ENCODE measurements at places on chromosomes 11 and 22. TPM values are rescaled to one million over a fixed set of nuclear protein-coding genes. Genes with fewer than 3 reads are reported as not detected.
A peak's percentile ranks its signal among the peaks of the same experiment; 100 is the strongest.

Gene KRTAP5-4
- not detected for total RNA-seq

GRCh38 chr11:64341429-64341828 is 1.4 kb downstream of the CCDC88B start:
- peaks cover 10% of the 10 kb centered on the region for H3K27me3 ChIP-seq
- H3K27ac ChIP-seq: no peak overlapping the region
- no peaks in the 10 kb centered on the region for H3K36me3 ChIP-seq

GRCh38 chr22:21866833-21867527 is 465 bp downstream of the MAPK1 start:
- H3K27ac ChIP-seq: peak overlapping the region; percentile 85
- H3K27me3 ChIP-seq: no peaks in the 10 kb centered on the region
- no peaks in the 10 kb centered on the region for H3K36me3 ChIP-seq

Gene UPK2
- 0.09 TPM for total RNA-seq

- no peak overlapping the region for H3K4me3 ChIP-seq
- peak overlapping the region; percentile 93 for H3K27ac ChIP-seq
- peak; percentile 93 for DNase-seq
- H3K27me3 ChIP-seq: no peaks in the 10 kb centered on the region
- peaks cover 50% of the 10 kb centered on the region for H3K4me1 ChIP-seq
Measured at GRCh38 chr11:47415949-47416472, 7.6 kb downstream of the SLC39A13 start.

Gene CATSPERZ
- not detected for total RNA-seq

DNA sequence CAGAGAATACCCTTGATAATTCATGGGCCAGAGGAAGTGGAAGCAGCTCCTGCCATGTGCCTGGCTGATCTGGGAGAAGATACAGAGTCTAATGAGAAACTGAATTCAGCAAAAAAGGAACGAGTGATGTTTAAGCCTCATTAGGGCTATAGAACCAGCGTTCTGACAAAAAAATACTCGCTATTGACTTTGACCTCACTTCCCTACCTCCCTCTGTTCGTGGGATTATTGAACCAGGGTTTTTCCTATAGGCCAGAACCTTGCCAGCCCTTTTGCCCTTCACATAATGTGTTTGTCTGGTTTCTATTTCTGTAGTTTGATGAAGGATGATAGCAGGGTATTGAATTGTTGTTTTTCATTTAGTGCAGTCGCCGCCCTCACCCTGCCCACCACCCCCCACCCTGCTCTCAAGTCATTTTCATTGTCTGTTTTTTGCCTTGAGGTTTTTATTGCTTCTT is 7.6 kb upstream of the RBFOX2 start:
- no peak overlapping the region for H3K4me3 ChIP-seq
- H3K4me1 ChIP-seq: peaks cover 3% of the 10 kb centered on the region
- peak overlapping the region; percentile 62 for H3K27ac ChIP-seq
- DNase-seq: peak; percentile 27

DNA sequence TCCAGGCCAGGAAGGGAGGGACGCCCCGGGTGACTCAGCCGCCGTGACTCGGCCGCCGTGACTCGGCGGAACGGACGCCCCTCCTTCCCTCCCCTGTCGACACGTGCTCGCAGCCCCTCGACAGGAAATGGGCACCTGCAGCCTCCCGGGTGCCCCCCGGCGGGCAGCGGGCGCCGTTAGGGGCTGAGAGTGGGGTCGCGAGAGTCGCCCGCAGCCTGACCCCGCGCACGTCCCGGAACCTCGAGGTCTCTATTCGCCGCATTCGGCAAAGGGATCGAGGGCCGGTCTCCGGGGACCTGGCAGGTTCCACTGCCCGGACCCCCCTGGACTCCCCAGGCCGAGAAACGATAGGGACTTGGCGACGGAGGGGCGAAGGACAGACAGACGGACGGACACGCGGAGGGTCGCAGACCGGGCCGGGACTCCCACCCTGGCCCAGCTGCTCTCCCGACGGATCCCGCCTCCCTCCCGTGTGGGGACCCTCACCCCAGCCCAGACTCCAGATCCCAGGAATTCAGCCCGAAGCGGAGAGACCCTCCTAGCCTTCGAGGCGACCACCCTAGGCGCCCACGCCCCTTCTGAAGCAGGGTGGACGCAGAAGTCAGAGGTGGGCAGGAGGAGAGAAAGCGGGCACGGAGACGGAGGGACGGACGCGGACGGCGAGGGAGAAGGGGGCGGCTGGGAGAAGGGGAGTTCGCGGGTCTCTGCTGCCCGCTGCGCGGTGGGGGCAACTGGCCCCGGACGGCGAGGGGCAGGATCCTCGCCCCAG is 648 bp downstream of the FOSL1 start:
- no peaks in the 10 kb centered on the region for H3K36me3 ChIP-seq
- H3K27ac ChIP-seq: no peak overlapping the region
- no peak for DNase-seq
- peaks cover 14% of the 10 kb centered on the region for H3K4me1 ChIP-seq

Gene SLCO2B1
- 8.2 TPM for total RNA-seq

GRCh38 chr11:17552392-17553248 is 5.6 kb downstream of the OTOG start:
- H3K27ac ChIP-seq: no peak overlapping the region
- no peak overlapping the region for H3K4me3 ChIP-seq
- DNase-seq: no peak
- H3K27me3 ChIP-seq: peaks cover 15% of the 10 kb centered on the region

DNA sequence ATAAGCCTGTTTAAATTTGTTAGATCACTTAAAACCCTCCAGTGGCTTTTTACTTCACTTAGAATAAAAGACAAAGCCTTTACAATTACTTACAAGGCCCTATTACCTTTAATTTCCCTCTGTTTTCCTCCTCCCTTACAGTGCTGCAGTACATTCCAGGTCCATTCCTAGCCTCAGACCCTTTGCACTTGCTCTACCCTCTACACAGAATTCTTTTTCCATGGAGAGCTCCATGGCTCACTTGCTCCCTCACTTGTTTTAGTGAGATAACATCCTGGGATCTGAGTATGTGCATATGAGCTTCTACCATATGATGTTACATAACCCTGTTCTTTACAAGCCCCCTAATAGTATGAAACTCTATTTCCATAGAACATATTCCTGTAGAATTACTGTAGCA is 24.4 kb downstream of the ZNF214 start:
- no peak overlapping the region for H3K27ac ChIP-seq
- no peaks in the 10 kb centered on the region for H3K27me3 ChIP-seq
- DNase-seq: no peak
- peaks cover 2% of the 10 kb centered on the region for H3K4me1 ChIP-seq

Gene CCDC116
- total RNA-seq: 0.27 TPM

DNA sequence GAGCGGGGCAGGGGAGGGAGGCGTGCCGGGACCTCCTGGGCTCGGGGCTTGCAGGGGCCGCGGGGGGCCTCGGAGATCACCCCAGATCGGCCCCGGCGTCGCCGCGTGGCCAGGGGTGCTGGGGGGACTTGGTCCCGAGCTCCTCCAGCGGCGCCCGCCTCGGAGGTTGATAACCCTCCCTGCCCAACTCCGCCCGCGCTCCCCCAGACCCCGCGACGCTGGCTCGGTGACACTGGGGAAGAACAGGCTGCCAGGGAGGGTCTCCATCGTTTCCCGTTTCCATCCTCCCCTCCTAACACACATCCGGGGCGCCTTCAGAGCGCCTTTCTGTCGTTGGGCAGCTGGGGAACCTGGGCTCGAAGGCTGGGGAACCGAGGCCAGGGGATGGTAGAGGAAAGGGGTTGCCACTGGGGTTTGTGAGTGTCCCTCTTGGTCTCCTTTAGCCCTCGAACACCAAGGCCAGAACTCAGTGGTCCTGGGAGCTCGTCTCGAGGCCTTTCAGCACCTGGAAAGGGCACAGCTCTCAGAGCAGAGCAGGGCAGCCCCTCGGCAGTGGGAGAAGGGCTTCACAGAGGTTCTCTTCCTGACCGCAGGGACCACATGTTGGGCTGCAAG is 431 bp downstream of the SLC37A2 start:
- H3K4me3 ChIP-seq: peak overlapping the region; percentile 57
- peak overlapping the region; percentile 1 for H3K27ac ChIP-seq
- DNase-seq: no peak
- H3K4me1 ChIP-seq: peaks cover 9% of the 10 kb centered on the region
- peaks cover 38% of the 10 kb centered on the region for H3K27me3 ChIP-seq
- H3K36me3 ChIP-seq: no peaks in the 10 kb centered on the region

DNA sequence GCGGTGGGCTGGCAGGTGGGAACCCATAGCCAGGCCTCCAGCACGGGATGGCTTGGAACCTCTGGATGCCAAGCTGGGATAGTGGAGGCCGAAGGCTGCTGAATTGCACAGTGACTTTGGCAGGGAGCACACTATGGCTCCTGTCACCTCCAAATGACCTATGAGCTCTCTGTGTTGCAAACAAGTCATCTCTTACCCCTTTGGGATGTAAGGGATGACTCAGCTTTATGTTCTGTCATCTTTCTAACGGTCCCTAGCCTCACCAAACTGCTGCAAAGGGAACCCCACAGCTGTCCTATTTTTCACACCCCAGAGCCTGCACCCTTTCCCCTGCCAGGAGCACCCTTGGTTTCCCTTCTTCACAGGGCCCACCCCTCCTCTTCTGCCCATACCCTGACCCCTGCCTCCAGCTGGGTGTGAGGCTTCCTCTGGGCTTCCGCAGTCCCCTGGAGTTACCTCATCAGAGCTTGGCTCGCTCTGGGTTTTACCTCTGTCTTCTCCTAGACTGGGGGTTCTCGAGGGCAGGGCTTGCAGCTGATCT is 2.7 kb upstream of the SCUBE1 start:
- H3K27me3 ChIP-seq: peaks cover 58% of the 10 kb centered on the region
- peaks cover 13% of the 10 kb centered on the region for H3K4me1 ChIP-seq
- DNase-seq: no peak
- no peak overlapping the region for H3K27ac ChIP-seq
- no peaks in the 10 kb centered on the region for H3K36me3 ChIP-seq
- no peak overlapping the region for H3K4me3 ChIP-seq

GRCh38 chr11:93743291-93743690 is 1.8 kb downstream of the C11orf54 start:
- no peak for DNase-seq
- peaks cover 16% of the 10 kb centered on the region for H3K36me3 ChIP-seq
- no peak overlapping the region for H3K4me3 ChIP-seq
- H3K27me3 ChIP-seq: no peaks in the 10 kb centered on the region

Gene BCR
- 12.7 TPM for total RNA-seq

DNA sequence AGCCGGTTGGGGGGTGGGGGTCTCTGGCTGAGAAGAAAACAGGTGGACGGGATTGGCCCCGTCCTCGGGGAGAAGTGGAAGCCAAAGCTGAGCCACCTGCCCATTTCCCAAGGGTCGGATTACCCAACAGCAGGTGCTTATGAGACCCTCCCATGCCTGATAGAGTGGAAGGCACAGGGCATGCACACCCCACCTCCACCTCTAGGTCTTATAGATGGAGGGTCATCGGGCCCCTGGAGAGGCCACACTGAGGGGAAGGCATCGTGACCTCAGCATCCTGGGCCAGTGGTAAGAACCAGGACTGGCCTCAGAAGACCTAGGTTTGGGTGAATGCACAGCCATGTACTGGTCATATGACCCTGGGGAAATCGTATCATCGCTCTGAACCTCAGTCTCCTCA is 85.9 kb downstream of the BUD13 start:
- peak; percentile 47 for DNase-seq
- no peaks in the 10 kb centered on the region for H3K36me3 ChIP-seq
- peaks cover 18% of the 10 kb centered on the region for H3K4me1 ChIP-seq

GRCh38 chr11:43392713-43393112 is 34.0 kb downstream of the TTC17 start:
- DNase-seq: no peak
- H3K27ac ChIP-seq: no peak overlapping the region
- H3K27me3 ChIP-seq: no peaks in the 10 kb centered on the region

- no peak for DNase-seq
- H3K4me3 ChIP-seq: no peak overlapping the region
- no peak overlapping the region for H3K27ac ChIP-seq
- H3K27me3 ChIP-seq: peaks cover 2% of the 10 kb centered on the region
- H3K36me3 ChIP-seq: no peaks in the 10 kb centered on the region
- H3K4me1 ChIP-seq: no peaks in the 10 kb centered on the region
Measured at GRCh38 chr22:46443850-46444389, 93.5 kb downstream of the CELSR1 start.

DNA sequence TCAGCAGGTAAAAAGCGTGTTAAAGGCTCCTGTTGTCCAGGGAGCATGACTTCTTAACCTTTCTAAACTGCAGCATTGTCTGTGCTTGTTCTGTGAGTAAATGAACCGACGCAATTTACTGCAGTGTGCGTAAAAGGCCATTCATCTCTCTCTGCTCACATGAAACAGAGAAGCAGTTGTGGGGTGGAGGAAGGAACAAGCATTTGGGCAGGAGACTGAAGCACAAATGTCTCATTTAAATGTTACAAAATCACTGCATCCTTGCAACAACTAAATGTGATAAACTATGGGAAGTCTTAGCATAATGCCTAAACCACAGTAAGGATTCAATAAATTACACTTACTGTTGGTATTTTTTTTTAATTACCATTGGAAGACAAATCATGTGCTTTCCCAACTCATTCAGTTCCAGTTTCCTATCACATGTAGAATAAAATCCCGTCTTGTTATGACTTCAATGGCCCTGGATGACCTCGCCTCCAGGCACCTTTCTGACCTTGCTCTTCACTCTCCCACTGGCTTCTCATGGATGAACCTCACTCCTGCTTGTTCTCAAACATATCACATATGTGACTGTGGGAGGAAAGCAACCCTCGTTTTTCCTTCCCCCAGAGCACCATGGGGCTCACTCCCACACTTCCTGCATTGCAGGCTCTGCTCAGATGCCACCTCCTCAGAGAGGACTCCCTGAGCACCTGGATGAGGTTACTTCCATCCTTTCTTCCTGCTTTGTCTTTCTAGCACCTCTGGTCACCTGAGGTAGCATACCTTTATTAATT is 21.6 kb upstream of the RFPL2 start:
- no peak overlapping the region for H3K4me3 ChIP-seq
- no peaks in the 10 kb centered on the region for H3K36me3 ChIP-seq
- no peak for DNase-seq
- no peaks in the 10 kb centered on the region for H3K27me3 ChIP-seq
- no peak overlapping the region for H3K27ac ChIP-seq

Gene ZC3H12C
- 13.0 TPM for total RNA-seq

Gene GAL3ST3
- 0.80 TPM for total RNA-seq

Gene FERMT3
- 4.9 TPM for total RNA-seq

Gene TTC36
- 1.1 TPM for total RNA-seq

DNA sequence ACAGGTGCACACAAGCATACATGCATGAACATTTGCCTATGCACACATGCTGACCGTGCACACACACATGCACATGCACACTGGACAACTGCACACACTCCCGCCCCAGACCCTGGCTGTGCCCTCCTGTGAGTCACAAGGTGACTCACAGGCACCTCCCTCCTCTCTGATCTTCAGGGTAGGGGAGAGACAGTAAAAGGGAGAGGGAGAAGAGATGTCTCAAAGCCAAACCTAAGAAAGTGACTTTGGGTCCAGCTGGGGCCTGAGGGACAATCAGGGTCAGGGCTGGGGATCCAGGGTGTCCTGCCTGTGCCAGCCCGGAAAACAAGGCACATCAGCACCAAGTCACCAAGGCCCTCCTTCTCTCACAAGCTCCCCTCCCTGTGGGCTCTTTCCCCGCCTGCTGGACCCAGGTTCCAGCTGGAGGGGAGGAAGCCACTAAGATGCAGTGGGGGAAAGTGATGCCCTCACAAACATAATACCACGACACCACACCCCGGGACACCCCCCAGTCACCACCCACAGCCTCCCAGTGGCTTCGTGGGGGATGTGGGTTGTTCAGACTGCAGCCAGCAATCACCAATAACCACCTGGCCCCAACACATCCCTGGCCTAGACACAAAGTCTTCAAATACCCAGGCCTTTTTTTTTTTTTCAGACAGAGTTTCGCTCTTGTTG is 39.3 kb downstream of the PDGFB start:
- DNase-seq: no peak
- H3K27me3 ChIP-seq: no peaks in the 10 kb centered on the region
- peaks cover 36% of the 10 kb centered on the region for H3K4me1 ChIP-seq
- no peak overlapping the region for H3K27ac ChIP-seq
- no peak overlapping the region for H3K4me3 ChIP-seq

Gene FGF19
- total RNA-seq: 0.44 TPM

Data from muscle of leg (tissue), 16 donors.